ENCODE measurements at places on chromosomes 6 and 20.

DNA sequence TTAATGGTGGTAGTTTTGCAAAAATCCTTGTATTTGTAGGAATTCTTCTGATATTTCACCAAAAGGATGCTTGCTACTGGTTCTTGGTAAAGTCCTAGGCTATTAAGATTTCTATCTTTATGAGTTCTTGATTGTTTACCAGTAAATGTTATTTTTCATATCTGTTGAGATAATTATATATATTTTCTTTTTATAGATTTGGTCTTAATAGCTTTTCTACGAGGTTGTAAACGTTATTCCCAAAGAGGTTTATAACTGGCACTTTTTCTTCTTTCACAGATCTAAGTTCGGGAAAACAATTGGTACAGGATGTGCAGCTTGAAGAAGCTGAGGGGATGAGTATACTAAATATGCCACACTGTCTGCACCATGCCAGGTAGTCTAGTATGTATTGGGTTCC lies 55.1 kb upstream of the HBS1L start:
- DNase-seq, result no peak

DNA sequence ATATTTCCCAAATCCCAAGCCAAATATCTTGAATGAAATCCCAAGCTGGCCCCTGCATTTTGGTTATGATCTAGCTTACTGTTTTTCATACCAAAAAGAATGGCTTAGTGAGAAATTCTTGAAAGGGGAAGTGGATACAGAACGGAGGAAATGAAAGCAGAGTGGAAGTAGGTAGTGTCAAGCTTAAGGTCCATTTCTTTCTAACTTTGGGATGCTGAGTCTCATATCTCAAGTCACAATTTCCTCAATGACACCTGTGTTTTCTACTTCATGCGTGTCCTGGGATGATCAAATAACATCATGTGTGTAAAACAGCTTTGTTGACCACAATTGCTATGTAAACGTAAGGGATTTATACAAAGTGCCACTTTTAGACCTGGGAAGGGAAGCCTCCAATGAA lies 238.8 kb upstream of the SLC35B3 start:
- DNase-seq, result no peak

DNA sequence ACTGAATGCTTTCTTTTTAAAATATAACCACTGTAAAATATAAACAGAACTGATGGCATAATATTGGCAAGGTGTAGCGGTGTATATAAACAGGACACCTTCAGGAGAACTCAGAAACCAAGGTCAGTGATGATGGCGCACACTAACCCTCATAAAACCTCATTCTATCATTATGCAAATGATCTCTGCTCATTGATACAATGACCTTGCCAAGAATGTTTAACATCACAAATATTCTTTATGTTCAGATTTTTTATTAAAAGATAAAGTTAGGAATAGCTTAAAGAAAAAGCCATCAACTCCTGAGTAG lies 48.6 kb upstream of the DST start:
- DNase-seq, result no peak

- no peak for DNase-seq
Measured at GRCh38 chr6:84687431-84687830, 77.0 kb downstream of the TBX18 start.

DNA sequence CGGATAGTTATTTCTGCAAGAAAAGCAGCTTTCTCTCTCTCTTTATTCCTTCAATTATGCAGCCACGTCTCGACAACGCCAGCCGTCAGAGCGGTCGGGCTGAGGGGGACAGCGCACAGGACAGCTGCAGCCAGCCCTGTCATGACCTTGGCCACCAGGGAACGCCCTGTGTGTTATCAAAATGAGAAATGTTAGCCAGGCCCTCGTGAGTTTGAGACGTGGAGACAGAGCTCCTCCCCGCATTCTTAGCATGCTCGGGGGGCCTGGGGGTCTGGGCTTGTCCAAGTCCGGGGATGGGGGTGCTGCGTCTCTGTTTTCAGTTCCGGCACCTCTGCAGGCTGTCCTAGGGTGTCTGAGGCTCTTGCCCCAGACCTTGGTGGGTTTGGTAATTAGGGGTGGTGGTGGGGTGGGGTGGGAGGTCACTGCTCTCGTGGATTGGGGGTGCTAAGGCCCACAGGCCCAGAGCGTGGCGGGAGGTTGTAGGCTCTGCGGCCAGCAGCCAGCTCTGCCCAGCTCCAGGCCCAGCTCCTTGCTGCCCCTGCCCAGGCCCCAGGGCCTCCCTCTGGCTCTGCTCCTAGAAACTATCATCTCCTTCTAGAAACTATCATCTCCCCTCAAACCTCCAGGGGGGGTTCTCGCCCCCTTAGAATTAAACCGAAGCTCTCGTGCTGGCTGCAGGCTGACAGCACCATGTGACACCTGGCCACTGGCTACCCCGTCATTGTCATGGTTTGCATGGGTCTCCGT lies 54.3 kb upstream of the GATA5 start:
- DNase-seq, result no peak

DNA sequence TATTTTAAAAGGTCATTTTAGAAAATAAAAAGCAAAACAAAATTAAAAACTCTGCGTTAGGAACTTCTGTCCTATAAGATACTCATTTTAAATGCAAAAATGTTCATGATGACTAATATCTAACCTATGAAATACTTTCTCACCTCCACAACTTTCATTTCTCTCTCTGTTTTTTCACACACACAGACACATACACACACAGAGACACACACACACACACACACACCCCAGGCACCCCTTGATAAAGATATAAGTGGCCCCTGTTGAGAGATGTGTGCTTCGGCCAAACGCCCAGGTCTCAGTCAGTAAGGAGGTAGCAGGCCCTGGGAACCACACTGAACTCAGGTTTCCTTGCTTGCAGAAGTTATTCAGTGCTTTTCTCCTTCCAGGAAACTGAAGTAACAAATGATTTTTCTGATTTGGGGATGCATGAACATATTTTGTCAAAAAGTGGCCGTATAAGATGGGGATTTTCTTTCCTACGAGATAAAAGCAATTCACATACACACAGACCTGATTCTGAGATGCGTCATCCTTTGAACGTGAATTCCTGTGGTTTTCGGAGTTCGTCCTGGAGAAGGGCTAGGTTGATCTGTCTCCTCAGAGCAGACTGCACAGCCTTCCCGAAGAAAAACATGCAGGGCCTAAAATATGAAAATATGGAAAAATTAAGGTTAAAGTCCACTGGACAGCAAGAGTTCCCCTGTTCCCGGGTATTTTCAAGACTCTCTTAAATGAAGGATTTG lies 306.8 kb upstream of the FOXQ1 start:
- no peak for DNase-seq

Measured in stimulated activated naive B cell treated with anti-CD40 and anti-IgM and Interleukin-4, amounts not matched to agents 10 μg/mL and 1 μg/mL and 100 μg/mL, for 72 hours (primary cell).